ENCODE measurements at places on chromosomes 7 and 10. TPM values are rescaled to one million over a fixed set of nuclear protein-coding genes. Genes with fewer than 3 reads are reported as not detected.

DNA sequence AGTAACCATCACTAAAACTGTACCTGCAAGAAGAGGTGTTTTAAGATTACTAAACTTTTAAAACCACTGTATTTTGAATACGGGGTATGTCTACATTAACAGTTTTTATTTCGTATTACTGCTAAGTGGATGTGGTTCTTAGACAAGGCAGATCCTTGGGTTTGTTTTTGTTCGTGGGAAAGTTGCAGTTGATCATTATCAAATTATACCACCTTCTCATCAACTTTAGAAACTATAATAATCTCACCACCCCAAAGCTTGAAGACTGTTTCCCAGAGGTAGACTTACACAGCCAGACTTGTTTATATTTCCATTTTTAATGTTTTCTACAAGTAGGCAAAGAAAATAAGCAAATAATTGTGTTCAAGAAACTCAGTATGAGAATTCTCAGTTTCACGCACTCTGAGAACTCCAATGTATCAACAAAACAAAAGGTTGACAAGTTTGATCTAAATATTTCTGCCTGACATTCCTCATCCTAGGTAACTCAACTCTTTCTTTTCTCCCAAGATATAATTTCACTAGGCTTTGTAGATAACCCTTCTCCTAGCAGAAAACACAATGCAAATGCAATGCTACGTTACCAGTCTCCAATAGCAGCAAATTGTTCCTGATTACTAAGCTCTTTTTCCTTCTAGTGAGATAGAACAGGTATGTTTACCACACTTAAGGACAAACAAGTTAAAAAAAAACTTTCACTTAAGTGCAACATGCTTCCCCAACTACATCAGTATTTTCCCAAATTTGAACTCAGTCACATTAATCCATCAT lies 36.0 kb downstream of the IGF2BP3 start:
- DNase-seq: no peak

GIMAP4 gene
- 19.1 TPM for polyA plus RNA-seq

DNA sequence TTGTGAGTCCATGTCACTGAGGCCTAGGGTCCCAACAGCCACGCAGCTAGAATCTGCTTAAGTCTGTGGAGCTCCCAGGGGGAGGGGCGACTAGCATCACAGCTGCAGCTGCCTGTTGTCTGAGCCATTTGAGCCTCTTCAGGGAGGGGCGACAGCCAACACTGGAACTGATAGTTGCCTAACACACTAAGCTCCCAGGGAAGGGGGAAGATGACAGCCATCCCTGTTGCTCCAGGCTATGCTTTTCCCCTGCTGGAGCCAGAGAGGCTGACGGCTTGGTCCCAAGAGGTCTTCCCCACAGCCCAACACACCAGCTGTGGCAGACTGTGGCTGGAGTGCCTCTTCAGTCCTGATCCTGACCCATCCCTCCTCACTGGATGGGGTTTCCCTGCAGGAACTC lies 817.5 kb downstream of the NXPH1 start:
- no peak for DNase-seq

MMRN2 gene
- 26.7 TPM for polyA plus RNA-seq

PLA2G12B gene
- 7.3 TPM for polyA plus RNA-seq

GRCh38 chr10:11411926-11412545 lies 199.4 kb downstream of the USP6NL start:
- DNase-seq: no peak

GRCh38 chr10:102422545-102423129 lies 2.0 kb downstream of the FBXL15 start:
- DNase-seq: no peak
